Stimulated activated CD4-positive, alpha-beta T cell treated with anti-CD3 and anti-CD28 coated beads, Interleukin-15, amount 100 ng/mL, for 1 hour (primary cell): ENCODE measurements at places on chromosomes 7 and 10.

GRCh38 chr7:129536323-129536722 lies 34.0 kb downstream of the SMKR1 start:
- DNase-seq, result no peak

DNA sequence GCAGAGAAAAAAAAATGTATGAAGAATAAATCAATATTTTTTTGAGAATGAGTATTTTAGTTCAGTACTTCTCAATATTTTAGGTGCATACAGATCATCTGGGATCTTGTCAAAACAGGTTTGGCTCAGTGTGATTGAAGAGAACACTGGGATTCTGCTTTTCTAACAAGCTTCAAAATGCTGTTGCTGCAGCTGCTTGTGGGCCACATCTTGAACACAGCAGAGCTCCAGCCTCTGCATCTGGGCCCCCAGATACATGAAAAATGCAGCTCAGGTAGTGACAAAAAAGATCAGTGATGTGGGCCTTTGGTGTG lies 1177.1 kb upstream of the C7orf33 start:
- no peak for DNase-seq

GRCh38 chr10:115903845-115904244 lies 369.2 kb downstream of the GFRA1 start:
- DNase-seq, result no peak

GRCh38 chr10:124739119-124739921 lies 4.9 kb downstream of the FAM53B start:
- no peak for DNase-seq

DNA sequence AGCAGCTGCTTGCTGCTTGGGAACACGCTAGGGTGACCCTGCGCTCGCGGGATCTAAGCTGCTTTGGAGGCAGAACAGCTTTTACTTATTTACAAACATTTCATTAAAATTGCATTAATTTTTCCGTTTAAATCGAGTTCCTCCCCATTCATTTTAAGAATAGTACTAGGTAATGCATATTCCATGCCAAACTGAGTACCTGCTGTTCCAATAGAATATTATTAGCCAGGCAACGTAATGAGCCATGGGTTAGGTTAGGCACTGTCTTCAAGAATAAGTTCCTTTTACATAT lies 860 bp downstream of the EXOC6 start:
- DNase-seq, result no peak

GRCh38 chr7:143462045-143462444 lies 15.6 kb upstream of the TAS2R41 start:
- no peak for DNase-seq

GRCh38 chr10:90125456-90126255 lies 424.3 kb downstream of the KIF20B start:
- no peak for DNase-seq

- DNase-seq, result no peak
Measured at GRCh38 chr10:4391683-4392082, 434.3 kb upstream of the AKR1E2 start.

DNA sequence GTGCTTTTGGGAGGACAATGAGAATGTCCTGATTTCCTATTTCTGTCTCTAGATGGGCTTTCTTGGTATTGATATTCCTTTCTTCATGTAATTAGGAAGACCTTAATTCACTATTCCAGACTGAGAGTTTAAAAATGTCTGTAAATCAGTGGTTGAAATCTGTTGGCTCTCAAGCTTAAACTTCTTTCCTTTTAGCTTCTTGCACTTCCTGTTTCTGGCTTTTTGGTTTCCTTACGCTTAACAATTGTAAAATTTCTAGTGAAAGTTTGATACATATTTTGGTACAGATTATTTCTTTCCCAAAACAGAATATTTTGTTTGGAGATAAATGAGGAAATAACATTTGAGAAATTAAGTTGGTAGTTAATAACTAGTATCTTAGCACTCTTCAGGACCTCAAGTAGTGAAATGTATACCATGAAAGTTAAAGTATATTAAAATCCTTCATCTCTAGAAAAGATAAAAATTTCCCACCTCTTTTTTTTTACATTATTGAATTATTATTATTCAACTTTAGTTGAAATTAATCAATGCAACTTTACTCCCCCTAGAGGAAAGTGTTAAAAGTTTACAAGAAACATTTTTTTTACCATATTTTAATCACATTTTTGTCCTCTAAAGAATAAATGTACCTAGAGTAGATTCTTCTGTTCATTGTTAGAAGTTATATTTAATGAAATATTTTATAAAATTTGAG lies 137.2 kb downstream of the PHTF2 start:
- DNase-seq, result no peak

GRCh38 chr10:126910798-126911197 lies 5.6 kb downstream of the DOCK1 start:
- DNase-seq, result no peak

GRCh38 chr7:156836443-156836842 lies 56.5 kb downstream of the LMBR1 start:
- no peak for DNase-seq

DNA sequence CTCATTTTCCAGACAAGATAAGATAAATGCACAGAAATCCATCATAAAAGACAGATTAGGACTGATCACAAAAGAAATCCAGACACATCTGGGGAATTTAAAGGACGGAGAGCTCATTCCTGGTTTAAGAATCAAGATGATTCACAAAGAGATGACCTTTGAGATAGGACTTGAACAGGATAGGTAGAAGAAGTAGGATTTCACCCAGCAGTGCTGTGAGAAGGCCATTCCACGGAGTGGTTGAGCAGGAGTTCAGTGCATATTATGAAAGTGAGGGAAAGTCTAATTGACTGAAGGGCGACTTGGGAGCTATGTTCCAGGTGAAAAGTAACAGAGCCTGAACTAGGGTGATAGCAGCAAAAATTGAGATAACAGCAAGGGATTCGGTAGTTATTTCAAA lies 73.7 kb downstream of the GAD2 start:
- DNase-seq, result no peak

- no peak for DNase-seq
Measured at GRCh38 chr7:80907141-80907601, 11.7 kb downstream of the SEMA3C start.

DNA sequence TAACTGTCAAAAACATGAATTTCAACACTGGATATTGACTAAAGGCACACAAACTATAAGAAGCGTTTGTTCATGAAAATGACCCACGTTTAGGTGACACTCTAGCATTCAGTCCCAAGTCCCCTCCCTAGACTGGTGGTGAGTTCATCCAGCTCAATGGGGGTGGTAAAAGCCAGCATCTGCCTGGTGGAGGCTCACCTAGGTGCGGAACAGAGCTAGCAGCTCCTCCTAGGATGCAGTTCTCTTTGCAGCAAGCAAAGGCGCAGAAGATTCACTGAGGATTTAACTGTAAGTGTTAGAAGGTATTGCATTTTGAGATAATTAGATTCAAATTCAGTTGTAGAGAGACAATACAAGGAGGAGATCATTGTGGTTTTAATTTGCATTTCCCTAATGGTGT lies 87.6 kb downstream of the VSTM2A start:
- no peak for DNase-seq

DNA sequence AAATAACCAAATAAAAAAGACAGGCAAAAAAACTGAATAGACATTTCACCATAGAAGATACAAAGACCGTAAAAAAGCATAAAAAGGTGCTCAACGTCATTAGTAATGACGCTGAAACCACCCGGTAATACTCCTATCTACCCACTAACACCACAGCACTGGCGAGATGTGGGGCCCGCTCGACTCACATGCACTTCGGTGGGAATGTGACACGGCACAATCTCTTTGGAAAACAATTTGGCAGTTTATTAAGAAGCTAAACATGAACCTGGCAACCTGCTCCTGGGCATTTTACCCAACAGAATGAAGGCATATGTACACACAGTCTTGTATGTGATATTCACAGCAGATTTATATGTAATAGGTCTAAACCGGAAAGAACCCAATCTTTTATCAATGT lies 42.8 kb upstream of the NCAPG2 start:
- DNase-seq, result no peak

GRCh38 chr7:151570366-151570915 lies 50.7 kb upstream of the RHEB start:
- no peak for DNase-seq

DNA sequence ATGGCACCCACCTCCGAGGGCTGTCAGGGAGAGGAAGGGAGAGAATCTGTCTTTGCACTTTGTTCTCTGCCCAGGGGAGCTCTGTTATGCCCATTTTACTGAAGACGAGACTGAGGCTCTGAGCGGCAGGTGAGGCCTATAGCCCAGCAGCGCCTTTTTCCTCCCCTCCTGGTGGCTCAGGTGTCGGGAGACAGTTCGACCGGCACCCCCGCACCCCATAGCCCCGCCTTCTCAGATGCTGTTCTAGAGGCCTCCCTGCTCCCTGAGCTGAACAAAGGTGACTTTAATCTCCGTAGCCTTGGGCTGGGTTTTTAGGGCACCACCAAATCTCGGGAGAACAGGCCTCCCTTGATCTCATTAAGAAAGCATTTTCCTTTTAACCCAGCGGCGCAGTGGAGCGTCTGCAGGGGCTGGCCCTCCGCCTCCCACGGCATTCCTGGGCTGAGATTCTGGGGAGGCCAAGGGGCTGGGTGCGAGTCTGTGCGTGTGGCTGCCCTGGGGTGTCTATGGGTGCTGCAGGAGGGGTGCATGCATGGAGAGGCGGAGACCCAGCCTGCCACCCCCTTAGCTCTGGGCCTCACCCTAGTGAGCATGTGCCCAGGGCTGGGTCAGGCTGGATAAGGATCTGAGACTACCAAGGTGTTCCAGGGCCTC lies 3.3 kb downstream of the LFNG start:
- DNase-seq, result no peak

DNA sequence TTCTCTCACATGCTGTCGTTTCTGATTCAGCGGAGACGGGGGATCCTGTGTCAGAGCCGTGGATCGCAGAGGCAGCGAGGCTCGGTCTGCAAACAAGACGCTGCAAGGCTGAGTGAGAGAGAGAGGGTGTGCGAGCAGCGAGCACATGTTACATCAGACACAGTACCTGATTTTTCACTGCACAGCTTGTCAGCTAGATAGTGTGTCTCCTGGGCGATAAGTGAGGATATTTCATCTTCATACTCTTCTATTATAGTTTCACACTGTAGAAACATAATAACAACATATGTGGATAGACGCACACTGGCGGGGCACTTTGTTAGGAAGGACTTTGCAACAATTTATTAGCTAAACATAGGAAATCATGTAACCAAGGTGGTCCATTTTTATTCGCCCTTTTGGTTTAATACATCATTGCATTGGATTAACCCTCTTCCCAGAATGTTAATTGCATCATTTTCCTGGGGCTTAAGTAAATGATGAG lies 39.5 kb downstream of the CNPY1 start:
- DNase-seq, result no peak

DNA sequence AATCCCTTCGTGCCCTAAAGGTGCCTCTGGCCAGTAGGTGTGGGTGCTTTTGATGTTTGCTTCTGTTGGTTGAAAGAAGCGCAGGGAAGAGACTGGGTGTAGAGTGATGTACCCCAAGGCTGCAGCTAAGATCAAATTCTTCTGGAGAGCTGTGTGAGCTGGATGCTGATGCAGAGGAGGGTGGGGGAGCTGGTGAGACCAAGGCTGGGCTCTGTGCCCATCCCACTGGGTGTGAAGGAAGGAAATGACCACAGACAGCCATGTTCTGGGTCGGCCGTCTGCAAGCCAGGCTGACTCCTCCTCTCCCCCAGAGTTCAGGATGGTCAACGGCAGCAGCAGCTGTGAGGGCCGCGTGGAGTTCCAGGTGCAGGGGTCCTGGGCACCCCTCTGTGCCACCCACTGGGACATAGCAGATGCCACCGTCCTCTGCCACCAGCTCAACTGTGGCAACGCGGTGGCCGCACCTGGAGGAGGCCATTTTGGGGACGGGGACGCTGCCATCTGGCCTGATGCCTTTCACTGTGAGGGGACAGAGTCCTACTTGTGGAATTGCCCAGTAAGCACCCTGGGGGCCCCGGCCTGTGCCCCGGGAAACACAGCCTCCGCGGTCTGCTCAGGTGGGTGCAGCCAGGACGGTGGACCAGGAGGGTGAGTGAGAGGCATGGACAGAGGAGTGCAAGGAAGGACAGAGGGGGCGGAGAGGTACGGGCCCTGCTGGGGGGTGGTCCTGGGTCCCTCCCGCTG lies 5.1 kb downstream of the SCART1 start:
- DNase-seq, result no peak

DNA sequence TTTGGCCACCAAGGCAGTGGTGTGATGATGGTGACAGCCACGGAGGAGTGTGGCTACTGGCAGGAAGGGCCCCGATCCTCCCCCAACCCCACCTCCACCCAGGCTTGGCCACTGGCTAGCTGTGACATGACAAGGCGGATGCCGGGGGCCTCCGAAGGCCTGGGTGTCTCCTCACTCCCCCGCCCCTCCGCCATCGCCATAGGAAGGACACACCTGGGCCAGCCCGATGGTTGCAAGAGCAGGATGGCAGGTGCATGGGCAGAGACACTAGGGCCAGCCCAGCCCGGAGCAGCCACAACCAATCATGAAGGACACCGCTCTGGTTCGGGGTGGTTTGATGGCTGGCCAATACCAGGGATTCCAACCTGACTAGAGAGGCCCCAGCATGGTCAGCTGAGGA lies 81.0 kb downstream of the PTPRN2 start:
- no peak for DNase-seq

DNA sequence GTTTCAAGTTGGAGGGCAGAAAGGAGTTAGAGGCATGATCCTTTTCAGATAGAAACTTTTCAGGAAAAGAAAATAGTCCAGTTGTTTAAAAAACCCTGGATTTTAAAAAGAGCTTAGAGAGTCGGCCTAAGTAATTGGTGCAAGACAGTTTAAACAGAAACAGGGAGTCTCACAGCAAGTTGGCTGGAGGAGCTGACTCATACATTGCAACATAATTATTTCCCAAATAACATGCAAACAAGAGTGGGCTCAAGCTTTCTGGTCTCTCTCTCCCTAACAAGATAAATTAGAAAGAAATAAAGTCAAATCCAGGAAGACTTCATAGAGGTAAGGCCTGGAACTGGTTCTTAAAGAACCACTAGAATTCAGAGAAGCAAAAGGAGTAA lies 100.3 kb upstream of the AGBL3 start:
- DNase-seq, result no peak

DNA sequence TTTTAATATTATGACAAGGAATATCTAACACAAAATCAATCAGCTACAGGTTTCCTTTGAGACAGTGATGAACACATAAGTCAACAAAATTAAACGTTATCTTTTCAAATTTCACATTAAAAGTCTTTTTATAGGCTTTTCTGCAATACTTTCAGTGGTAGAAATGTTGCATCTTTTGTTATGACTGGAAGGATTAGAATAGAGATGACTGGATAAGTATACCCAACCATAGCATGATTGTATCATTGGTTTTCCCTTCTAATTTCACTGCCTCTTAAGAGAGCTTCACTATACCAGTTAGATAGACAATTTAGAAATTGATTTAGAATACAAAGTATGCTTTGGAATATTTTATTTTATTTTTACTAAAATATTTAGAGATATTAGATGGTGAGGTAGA lies 273.9 kb downstream of the PHF14 start:
- no peak for DNase-seq

- DNase-seq, result no peak
Measured at GRCh38 chr7:159094919-159095915, 49.5 kb downstream of the VIPR2 start.

GRCh38 chr10:73248259-73248724 lies 1.2 kb upstream of the DNAJC9 start:
- no peak for DNase-seq

GRCh38 chr10:47181052-47181849 lies 118.7 kb upstream of the GDF10 start:
- DNase-seq, result no peak

- DNase-seq, result no peak
Measured at GRCh38 chr10:71887743-71888142, 36.7 kb upstream of the PSAP start.
